ENCODE measurements at places on chromosomes 7 and 10. TPM values are rescaled to one million over a fixed set of nuclear protein-coding genes. Genes with fewer than 3 reads are reported as not detected.

CDK14 gene
- total RNA-seq, result 35.8 TPM

STEAP1 gene
- total RNA-seq, result 62.2 TPM

NACAD gene
- 4.2 TPM for total RNA-seq

PRRT4 gene
- total RNA-seq, result 0.13 TPM

SAP25 gene
- 0.13 TPM for total RNA-seq

PLAC9 gene
- total RNA-seq, result 8.0 TPM

ANKRD2 gene
- 1.1 TPM for total RNA-seq

HOXA9 gene
- total RNA-seq, result 0.33 TPM

PCGF5 gene
- 33.6 TPM for total RNA-seq

RNF32 gene
- total RNA-seq, result 0.33 TPM
